NCI-H524 (cell line): ENCODE measurements at places on chromosomes 1 and 21.
A peak's percentile ranks its signal among the peaks of the same experiment; 100 is the strongest.

- peak; percentile 97 for DNase-seq
Observed at GRCh38 chr1:206631085-206631509, 4.2 kb upstream of the DYRK3 start.

DNA sequence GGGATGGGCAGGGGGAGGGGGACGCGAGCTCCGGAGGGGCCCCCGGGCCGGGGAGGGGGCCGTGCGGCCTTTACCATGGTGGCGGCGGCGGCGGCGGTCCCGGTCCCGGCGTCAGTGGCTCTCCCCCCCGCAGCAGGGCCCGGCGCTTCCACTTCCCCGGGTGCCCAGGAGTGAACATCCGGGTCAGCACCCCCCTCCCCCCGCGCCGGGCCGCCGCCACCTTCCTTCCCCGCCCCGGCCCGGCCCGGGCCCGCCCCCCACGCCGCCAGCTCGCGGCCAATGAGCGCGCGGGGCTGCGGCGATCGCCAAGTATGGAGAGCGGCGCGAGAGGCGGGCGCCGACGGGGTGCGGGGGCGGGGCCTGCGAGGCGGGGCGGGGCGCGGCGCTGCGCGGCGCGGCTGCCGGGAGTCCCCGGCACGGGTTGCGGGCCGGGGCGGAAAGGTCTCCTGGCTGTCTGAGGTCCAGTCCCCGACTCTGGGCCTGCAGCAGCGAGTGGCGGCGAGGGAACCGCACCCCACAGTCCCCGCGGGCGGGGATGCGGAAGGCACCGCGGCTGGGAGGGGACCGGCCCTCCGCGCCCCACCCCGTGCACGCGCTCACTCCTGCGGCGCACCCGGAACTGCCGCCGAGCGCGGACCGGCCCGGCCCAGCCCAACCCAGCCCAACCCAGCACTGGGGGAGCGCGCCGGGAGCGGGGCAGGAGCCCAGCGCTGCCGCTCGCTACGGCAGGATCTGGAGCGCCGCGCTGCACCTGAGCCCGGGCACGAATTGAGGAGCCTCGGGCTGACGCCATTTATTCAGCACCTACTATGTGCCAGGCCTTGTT lies at the start of gene CAPZB:
Gene CAPZB (minus strand): TSS at position 178 of the 826 bp plus-strand sequence. CDS start 101 bp downstream, at position 77.
- DNase-seq = peak; percentile 85

GRCh38 chr1:98496256-98496995 lies 165.1 kb upstream of the SNX7 start:
- DNase-seq = no peak

DNA sequence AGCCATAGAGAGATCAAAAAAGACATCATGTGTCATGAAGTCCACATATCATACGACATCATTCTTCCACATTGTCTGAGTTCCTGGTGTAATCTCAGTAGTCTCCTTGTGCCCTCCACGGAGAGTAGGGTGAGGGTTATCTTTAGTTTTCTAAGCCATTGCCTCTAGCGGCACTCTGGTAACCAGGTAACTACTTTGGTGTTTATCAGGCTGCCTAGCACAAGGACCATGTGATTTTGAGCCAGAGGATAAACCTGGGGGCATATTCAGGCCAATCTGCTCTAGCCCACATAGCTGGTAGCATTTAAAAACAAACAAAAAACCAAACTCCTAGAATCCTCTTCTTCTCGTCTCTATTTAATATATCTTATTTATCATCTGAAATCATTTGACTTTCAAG lies 147.4 kb downstream of the GDAP2 start:
- peak; percentile 15 for DNase-seq

- DNase-seq = no peak
Observed at GRCh38 chr1:78641558-78641957, 8.1 kb upstream of the IFI44 start.

DNA sequence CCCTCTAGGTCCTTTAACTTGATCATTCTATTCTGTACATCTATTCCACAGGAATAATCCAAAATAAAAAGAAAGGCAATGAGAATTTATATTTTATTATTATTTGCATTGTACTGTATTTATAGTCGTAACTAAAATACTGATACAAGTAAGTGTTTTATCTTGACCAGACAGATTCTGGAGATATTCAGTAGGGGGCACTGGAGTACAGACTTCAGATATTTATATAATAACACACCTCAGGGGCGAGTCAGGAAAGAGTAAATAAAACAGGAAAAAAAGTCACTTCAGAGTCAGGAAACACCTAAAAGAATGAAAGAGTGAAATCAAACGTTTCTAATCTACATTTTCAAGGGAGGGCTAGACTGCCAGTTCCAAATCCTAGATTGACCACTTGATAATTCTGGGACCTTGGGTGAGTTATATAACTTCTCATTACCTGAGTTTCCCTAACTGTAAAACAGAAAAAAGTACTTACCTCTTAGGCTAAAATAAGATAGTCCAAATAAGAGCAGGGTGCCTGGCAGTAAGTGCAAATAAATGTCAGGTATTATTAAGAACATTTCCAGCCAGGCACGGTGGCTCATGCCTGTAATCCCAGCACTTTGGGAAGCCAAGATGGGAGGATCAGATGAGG lies 31.1 kb upstream of the MTF1 start:
- DNase-seq = peak; percentile 29

DNA sequence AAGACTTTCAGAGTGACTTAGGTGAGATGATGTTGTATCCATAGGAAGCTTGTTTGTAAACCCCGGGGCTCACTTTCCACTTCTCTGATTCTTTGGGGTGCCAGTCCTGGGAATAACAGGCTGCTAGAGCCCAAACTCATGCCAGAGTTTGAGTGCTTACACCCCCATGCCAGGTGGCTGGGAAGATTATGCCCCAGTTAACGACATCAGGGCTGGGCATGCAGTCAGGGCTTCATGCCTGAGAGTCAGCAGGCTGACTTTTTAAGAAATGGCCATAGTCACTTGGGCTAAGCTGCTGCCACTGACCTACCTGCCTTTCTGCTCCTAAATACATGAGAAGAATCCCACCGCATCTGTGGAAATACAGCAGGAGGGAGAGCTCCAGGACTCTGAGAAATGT lies 425.6 kb upstream of the VAMP3 start:
- DNase-seq = peak; percentile 2
